ENCODE measurements at places on chromosomes 3 and 15. TPM values are rescaled to one million over a fixed set of nuclear protein-coding genes. Genes with fewer than 3 reads are reported as not detected.

- no peak for DNase-seq
These were observed 34.7 kb downstream of the RPL22L1 start for GRCh38 chr3:170835336-170835735.

The IL5RA gene
- not detected for total RNA-seq

- DNase-seq: no peak
These were observed 11.5 kb downstream of the RASGRP1 start for GRCh38 chr15:38553071-38553470.

DNA sequence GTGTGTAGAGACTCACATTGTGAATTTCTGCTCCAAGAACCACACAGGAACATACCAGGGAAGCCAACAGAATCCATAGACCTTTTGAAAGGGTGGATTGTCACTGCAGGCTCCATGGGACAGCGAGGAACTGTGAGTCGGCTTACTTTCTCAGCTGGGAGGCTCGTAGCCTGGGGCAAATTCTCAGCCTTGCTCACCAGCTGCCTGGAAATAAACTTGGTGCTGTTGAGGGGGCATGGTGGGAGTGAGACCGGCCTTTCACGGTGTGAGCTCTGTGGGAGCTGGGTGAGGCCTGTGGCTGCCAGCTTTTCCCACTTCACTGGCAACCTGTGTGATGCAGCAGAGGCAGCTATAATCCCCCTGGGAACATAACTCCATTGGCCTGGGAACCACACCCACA, 146.6 kb upstream of the P2RY1 start:
- DNase-seq: peak; percentile 46

DNA sequence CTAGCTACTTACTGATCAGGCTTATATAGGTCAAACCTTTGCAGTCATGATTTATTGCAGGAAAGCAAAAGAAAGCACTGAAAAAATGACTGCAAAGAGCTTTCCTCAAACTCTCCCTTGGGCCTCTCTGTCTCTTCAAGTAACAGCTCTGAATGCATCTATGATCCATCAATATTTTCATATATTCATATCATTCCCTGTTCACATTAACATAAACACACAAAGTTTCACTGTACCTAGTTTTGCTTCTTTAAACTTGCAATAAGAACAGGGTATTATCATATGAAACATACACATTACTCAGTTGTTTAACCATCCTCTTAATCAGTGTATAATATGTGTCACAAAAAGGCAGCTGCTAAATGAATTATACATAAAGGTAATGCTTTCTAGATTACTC, 107.9 kb upstream of the ARL6 start:
- DNase-seq: no peak

The SOX14 gene
- total RNA-seq: not detected

The PRR23E gene
- not detected for total RNA-seq

The SEC11A gene
- 120 TPM for total RNA-seq

GRCh38 chr3:46056686-46057085, 29.4 kb upstream of the XCR1 start:
- DNase-seq: peak; percentile 71

- peak; percentile 79 for DNase-seq
These were observed 3.9 kb upstream of the TLE3 start for GRCh38 chr15:70101459-70102113.

DNA sequence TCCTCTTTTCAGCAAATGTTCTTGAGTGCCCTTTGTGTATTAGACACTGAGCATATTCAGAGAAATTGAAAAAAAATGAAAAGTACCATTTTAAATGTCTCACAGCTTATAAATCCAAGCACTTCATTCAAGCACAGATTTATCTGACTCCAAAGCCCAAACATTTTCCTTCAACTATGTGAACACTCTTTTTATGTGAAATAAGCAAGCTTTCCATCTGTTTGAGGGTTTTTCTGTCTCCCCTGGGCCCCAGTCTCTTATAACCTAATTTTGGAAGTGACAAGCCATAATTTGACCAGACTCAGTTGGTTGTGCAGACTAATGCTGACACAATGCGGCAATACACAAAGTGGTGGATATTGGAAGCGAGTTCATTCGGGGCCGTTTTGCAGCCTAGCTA, 170.3 kb downstream of the CNTN6 start:
- DNase-seq: no peak

DNA sequence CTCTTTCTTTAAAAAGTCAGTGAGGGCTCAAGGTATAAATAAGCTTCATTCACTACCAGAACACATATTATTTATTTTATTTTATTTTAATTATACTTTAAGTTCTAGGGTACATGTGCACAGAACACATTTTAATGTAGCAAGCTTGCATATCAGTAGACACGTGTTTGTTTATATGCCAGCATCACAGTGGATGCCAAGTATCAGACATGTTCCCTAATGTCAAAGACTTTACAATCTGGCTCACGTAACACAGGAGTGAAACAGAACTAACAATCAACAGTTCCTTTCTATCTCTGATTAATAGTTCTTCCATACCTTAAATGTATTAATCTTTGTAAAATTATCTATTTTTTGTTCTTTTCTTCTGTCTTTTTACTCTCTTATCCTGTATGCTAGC, 23.3 kb upstream of the ENTPD3 start:
- no peak for DNase-seq

The CCR8 gene
- total RNA-seq: not detected

GRCh38 chr15:84872009-84872910, 12.2 kb upstream of the SLC28A1 start:
- DNase-seq: no peak

The MAP6D1 gene
- 12.4 TPM for total RNA-seq

- peak; percentile 10 for DNase-seq
These were observed 5.1 kb upstream of the KLHL6 start for GRCh38 chr3:183560607-183561006.

- peak; percentile 32 for DNase-seq
These were observed 424 bp downstream of the HAUS2 start for GRCh38 chr15:42549032-42549491.

The GOLGA8O gene
- total RNA-seq: 0.47 TPM

DNA sequence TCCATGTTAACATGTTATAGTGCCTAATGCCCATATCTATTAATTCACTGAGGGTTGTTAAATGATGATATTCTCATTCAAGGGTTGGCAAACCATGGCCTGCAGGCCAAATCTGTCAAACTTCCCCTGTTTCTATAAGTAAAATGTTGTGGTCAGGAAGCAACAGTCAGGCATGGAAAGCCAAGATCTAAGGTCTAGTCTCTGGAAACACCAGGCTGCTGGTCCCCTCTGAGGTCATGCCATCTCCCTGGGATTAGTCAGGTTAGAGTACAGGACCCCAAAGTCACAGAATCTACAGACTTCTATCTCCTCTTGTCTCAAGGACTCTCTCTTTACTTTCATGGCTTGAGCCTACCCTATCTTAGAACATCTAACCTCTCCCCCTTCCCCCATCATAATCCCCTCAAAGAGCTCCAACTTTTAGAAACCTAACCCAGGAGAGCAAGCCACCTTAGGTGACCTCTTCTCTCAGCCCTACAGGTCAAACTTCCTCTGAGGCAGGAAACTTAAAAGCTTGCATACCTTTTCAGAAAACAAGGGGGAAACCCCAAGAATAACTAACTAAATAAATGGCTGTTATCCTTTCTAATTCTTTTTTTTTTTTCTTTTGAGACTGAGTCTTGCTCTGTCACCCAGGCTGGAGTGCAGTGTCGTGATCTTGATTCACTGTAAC, 15.3 kb upstream of the HERC1 start:
- DNase-seq: no peak

DNA sequence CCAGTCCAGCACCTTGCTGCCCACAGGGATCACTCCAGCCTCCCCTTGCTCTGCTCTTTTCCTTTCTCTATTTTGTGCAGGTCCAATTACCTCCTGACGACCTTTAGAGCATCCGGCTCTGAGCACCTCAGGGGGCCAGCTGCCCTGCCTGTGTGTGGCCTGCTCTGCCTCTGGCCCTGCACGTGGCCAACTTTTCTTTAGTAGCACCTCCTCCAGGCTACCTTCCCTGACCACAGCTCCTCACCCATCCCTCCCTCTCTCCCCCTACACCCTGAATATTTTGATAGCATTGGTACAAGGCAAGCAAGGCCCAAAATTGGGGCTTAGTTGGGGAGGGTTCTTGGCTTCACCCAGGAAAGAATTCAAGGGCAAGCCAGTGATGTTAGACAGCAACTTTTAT, 66.9 kb upstream of the PRR20G start:
- no peak for DNase-seq

DNA sequence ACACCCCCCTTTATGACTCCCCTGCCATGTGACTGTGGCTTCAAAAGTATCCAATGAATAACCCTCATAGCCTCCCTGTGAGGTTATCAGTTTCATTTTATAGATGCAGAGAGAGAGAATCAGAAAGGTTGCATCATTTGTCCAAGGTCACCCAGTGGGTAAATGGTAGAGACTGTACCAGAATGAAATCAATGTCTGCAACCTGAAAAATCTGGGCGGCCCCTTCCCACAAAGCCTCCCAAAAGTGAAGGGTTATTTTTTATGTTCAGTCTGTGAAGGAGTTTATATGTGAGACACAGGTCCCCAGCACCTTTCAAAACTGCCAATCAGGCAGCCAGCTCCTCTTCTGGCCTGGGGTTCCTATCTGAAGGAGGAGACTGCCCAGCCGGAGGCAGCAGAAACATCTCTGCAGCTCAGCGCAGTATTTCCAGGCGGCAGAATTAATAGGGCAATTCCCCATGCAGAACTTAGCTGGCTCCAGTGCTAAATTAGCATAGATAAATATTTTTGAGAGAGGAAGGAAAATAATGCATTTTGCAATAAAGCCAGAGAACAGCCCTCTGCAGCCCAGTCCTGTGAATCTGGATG, 130.8 kb upstream of the PRR20G start:
- DNase-seq: no peak

GRCh38 chr3:96354742-96355141, 459.7 kb upstream of the EPHA6 start:
- DNase-seq: peak; percentile 78

DNA sequence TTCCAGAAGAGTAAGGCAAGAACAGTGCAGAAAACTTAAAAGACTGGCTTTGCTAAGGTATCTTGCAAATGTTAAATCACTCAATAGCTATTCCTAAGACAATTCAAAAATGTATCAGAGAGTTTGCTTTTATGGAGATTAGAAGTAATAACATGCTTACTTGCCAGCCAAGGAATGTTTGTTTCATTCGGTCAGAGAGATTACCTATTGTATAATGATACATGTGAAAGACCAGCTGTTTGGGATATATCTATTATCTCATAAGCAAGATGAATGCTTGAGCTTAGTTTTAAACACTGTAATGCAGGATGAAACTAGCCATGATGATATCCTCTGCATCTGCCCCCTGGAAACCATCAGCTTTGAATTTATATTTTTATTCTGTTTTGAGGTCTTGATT, 70.7 kb downstream of the MAP2K5 start:
- no peak for DNase-seq

The TEX55 gene
- 0.33 TPM for total RNA-seq

- no peak for DNase-seq
These were observed 356.3 kb upstream of the TBL1XR1 start for GRCh38 chr3:177553579-177553978.

DNA sequence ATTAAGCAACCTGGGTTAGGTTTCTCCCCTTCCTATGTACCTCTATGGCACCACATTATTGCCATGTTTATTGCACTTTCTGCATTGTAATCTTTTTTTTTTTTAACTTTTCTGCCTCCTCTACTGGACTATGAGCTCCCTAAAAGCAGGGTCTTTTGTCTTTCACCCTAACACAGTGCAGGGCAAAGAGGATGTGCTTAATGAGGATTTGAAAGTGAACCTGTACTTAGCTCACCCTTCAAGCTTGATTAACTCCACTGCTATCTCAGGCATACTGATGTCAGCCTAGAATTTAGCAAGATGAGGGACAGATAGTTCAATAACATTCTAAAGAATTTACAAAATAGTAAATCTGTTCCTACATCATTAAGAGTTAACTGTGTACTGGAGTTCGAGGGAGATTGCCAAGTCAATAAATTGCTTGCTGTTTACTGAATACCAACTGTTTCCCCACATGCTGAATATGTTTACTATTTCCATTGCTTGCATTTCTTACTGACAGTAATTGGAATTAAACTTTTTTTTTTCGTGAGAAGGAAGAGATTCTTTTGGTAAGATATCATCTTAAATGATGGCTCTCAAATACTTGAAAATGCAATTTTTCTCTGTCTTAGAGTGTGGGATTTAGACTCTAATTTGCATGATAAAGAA, 15.7 kb upstream of the PPARG start:
- DNase-seq: no peak

DNA sequence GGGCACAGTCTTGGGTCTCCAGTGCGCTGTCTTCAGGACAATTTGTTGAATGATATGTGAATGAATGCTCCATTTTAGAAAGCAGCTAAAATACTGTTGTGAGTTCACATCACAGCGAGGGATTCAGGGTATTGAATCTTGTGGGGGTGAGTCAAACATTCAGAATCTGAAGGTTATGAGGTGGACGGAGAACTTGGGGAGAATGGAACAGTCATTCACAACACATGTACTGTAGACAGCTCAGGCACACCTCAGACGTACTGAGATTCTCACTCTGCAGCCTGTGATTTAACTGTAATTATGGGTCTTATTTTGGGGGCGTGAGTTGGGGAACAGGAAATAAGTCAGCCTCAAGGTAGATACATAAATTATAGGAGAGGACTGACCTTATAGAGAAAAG, 13.9 kb downstream of the CRYBG3 start:
- DNase-seq: no peak

DNA sequence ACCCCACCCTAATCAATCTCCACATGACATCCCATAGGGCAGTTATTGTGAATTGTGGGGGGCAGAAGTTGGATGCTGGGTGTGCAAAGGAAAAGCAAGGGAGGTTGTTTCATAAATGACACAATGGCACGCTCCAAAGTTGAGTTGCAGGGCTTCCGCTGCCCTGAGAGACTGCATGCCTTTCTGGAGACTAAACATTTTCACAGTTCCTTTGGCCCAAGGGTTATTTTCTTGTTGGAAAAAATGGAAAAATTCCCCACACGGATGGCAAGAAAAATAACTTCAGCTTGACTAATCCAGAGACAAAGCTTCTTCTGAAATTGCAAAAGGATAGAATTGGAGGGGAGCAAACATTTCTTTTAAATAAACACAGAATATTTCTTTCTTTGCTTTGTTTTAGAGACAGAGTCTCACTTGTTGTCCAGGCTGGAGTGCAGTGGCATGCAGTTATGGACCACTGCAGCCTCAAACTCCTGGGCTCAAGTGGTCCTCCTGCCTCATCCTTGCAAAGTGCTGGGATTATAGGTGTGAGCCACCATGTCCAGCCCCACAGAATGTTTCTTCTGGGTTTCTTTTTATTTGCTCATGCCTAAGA, 19.1 kb upstream of the TPM1 start:
- no peak for DNase-seq

GRCh38 chr3:77825001-77825827, 785.3 kb downstream of the ROBO2 start:
- peak; percentile 99 for DNase-seq

The REC114 gene
- not detected for total RNA-seq
